ENCODE measurements at places on chromosomes 5 and 9. TPM values are rescaled to one million over a fixed set of nuclear protein-coding genes. Genes with fewer than 3 reads are reported as not detected.
A peak's percentile ranks its signal among the peaks of the same experiment; 100 is the strongest.

The ESM1 gene
- 1.2 TPM for total RNA-seq

The SPTLC1 gene
- 21.9 TPM for total RNA-seq

The MAMDC2 gene
- total RNA-seq = 9.0 TPM

- H3K36me3 ChIP-seq = no peaks in the 10 kb centered on the region
- DNase-seq = no peak
- H3K27ac ChIP-seq = no peak overlapping the region
- no peaks in the 10 kb centered on the region for H3K27me3 ChIP-seq
Measured at GRCh38 chr9:9352877-9353481, 1259.8 kb downstream of the PTPRD start.

DNA sequence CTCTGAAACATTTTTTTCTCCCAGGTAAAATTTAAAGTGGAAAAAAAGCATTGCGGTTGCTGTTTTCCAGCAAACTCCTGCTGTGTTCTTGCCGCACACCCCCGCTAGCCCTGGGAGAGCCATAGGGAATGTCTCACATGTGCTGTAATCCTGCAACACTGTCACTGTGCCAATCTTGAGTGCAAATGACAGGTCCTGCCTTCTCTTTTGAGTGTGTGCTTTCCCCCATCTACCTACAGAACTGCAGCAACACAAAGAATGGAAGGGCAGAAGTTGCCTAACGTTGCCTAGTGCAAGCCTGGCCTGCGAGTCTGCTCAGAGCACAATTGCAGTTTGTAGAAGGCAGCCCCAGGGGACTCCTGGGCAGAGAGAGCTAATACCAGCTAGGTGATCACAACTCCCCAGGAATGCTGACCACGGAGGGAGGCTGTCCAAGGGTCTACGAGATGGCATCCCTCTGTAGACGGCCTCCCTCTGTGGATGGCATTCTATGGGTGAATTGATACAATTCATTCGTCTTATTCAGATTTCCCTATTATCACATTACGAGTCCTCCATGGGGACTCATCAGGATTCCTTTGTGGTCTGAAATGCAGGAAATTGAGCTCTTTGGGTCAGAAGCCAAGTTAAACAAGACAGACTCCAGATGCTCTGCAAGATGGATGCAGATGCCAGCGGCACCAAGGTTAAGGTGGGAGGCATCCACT, 172.6 kb upstream of the S1PR3 start:
- no peak overlapping the region for H3K4me3 ChIP-seq
- no peaks in the 10 kb centered on the region for H3K36me3 ChIP-seq
- peak overlapping the region; percentile 43 for H3K27ac ChIP-seq
- H3K4me1 ChIP-seq = peaks cover 44% of the 10 kb centered on the region

DNA sequence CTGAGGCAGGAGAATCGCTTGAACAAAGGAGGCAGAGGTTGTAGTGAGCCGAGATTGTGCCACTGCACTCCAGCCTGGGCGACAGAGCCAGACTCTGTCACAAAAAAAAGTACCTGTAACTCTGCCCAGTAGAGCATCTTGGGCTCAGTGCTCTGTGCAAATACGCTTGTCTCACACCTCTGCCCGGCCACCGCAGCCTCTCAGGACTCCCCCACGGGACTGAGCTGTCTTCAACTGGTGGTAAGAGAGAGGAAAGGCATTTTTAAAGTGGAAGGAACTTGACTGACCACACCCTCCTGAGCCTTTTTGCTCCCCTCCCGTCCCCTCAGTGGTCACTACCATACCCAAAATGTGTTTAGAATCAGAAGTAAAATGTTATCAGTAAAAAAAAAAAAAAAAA, 174.3 kb upstream of the PIK3R1 start:
- peaks cover 17% of the 10 kb centered on the region for H3K4me1 ChIP-seq
- H3K4me3 ChIP-seq = no peak overlapping the region
- H3K27ac ChIP-seq = peak overlapping the region; percentile 78
- H3K27me3 ChIP-seq = no peaks in the 10 kb centered on the region
